ENCODE measurements at places on chromosomes 2 and 18. TPM values are rescaled to one million over a fixed set of nuclear protein-coding genes. Genes with fewer than 3 reads are reported as not detected.

DNA sequence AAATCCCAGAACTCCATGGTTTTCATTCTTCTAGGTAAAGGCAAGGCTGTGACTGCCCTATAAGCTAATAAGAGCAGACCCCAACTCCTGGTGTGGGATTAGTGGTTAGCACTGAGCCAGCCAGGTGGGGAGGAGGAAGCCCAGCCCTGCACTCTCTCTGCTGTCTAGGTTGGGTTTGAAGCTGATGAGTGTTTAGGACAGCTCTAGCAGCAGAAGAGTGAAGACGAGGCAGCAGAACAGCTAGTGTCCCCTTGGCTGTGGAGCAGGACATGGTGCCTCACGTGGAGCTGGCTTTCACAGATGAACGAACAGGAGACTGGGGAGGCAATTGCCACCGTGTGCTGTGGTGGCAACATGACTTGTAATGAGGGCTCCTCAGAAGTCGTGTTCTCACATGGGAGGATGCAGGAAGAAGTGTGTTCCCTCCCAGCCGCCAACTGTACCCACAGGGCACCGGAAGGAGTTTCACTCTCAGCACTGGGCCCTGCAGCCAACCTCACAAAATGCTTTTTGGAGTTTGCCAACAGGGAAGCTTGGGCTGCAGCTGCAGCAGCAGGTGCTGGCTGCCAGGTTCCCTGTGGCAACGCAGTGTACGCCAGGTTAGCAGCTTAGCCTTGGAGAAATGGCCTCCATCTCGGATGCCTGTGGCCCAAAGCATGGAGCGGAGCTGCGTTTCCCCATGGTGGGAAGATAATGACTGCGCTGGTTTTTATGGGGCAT, 328.2 kb downstream of the SETBP1 start:
- DNase-seq: no peak

The AAMP gene
- total RNA-seq: 193 TPM

GRCh38 chr2:101873543-101873942, 118.2 kb upstream of the IL1R2 start:
- no peak for DNase-seq

DNA sequence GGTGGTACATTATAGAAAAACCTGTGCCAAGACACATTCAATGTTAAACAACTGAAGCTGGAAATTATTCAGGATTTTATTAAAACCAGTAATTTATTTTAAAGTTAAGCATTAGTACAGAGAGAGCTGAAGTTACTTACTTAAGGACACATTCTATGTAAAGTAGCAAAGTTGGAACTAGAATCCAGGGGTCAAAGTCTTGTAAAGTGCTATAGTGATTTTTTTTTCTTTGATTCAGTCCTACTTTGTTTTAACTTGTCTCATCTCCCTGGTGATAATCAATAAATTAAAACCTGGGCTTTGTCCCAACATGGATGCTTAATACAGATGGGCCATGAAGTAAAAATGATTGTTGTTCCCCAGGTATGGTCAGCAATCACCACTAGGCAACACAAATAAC, 1271.8 kb upstream of the CHAC2 start:
- DNase-seq: no peak

The ABCG8 gene
- total RNA-seq: not detected

DNA sequence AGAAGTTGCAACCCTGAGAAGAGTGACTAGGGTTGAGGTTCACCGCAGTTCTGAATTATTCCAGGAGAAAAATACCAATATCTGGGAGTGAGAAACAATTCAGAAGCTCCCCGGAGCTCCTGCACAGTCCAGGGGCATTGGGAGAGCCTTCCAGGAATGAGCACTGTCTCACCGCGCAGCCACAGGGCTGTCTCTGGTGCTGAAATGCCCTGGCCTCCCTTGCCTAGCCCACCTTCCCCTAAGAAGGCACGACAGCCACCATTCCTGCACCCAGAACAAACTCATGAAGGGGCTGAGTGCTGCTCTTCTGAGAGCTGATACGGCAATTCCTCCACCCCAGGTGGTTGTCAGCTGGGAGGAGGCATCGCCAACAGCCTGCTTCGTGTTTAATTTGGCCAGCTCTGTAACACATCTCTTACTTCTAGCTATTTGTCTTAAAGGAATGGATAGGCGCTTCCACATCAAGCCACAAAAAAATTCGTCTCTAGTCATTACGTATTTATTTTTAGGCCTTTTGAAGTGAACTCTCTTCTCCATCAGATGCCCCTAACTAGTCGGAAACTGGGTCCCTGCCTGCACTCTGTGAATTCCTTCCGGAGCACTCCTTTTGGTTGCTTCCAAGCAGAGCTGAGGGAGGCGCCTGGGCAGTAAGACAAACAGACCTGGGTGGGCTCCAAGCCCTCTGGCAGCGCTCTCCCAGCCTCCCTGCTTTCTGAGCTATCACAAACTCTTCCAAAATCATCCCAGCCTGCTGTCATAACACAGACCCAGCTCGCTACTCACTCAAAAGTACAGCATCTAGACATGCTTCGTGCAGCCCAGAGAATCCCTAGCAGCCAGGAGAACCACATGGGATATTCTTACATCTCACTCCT, 120.5 kb upstream of the CCDC68 start:
- peak; percentile 60 for DNase-seq

DNA sequence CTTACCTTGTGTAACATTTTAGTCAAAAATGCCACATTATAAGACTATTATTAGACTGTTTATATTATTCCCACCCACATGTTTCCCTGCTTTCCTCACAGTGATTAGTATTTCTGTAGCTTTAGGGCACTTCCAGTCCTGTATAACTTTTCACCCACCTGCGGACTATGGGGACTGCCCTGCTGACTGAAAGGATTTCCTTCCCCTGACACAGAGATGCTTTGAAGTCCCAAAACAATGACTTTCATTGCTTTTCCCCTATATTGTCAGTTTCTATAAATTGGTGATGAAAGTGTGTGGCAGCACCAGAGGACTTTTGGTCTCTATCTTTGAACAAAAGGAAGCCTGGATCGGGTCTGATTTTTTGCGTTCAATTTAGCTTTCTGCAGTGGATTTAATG, 59.0 kb upstream of the OTX1 start:
- no peak for DNase-seq

- DNase-seq: no peak
Measured at GRCh38 chr2:75788154-75788553, 77.4 kb upstream of the GCFC2 start.

GRCh38 chr18:54269893-54270844, 852 bp downstream of the POLI start:
- no peak for DNase-seq

The INPP1 gene
- 15.7 TPM for total RNA-seq

- no peak for DNase-seq
Measured at GRCh38 chr2:173676647-173677046, 288.5 kb downstream of the SP3 start.

The FIGN gene
- total RNA-seq: 6.5 TPM

DNA sequence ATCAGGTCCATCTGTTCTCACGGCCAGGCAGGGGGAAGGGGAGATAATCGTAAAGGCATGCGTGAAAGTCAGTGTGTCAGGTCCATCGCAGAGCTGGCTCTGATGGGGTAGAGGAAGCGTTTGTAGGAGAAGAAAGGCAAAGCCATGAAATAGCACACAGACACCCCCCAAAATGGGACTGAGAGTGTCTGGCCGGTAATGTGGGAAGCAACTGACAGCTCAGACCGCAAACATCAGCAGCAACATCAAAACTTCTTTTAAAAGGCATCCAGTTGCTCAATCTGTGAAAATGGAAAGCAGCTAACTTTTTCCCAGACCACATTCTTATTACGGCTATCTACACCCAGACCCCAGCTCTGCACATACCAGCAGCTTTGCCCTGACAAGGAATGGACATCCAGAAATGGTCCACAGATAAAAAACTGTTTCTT, 232.6 kb downstream of the EN1 start:
- DNase-seq: peak; percentile 26

GRCh38 chr2:9772035-9772998, 71.0 kb upstream of the TAF1B start:
- DNase-seq: no peak

- no peak for DNase-seq
Measured at GRCh38 chr2:45963816-45964215, 312.3 kb downstream of the PRKCE start.

The CDH19 gene
- 1.2 TPM for total RNA-seq

GRCh38 chr18:23912356-23912755, 102.2 kb upstream of the TTC39C start:
- no peak for DNase-seq

The LYPD6B gene
- 3.2 TPM for total RNA-seq

DNA sequence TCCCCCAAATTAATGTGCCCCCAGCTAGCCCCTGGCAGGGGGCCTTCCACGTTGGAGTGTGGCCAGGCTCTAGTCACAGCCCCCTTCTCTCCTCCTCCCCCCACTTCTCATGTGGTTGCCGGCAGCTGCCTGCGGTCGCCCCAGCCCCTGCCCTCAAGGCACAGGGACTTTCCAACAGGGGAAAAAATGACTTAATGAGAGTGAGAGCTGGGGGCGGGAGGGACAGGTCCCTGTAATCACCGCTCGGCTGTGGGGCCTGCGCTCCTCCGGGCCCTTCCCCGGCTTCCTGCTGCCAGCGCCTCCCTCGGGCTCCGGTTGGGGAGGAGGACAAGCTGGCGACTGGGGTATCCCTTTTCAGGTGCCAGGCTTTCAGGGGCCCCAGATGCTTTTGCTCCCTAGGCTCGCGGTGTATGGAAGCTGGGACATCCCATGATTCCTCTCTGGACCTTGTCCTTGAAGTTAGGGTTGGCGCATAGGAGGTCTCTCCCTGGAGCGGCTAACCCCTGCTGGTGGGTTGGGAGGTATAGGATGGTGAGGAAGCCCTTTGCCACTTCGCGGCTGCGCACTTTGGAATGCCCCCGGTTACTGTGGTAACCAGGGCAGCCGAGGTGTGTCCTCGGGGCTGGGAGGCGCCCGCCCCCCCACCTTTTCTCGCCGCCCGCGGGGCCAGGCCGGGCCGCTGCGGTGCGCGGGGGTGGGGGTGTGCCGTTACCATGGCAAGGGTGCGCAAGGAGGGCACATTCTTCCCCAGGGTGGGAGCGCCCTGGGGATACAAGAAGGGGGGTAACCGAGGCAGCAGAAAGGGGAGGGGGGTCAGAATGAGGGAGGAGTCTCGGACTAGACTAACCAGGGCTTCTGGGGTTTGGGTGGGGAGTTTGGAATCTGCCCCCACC, 16.1 kb downstream of the WNT10A start:
- no peak for DNase-seq

The FOXI3 gene
- not detected for total RNA-seq

DNA sequence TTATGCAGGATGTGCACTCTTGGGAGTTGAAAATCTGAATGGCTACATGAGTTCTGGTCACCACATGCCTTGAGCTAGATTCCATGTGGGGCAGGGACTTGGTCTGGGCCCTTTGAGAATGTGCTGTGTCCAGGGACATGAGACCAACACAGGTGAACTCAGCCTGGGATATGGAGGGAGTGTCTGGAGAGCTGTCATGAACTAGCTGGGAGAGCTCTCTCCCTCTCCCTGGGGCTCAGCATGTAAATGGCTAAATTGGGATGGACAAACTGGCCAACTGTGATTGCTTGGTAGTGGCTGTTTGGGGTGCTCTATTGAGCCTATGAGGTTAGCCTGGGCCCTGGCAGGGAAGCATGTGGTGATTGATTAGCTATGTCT, 105.1 kb upstream of the HS6ST1 start:
- DNase-seq: no peak

GRCh38 chr18:35756506-35757117, 175.1 kb downstream of the GALNT1 start:
- DNase-seq: peak; percentile 78

- no peak for DNase-seq
Measured at GRCh38 chr2:217553202-217553601, 449.6 kb downstream of the TNS1 start.

GRCh38 chr18:2049986-2050385, 521.3 kb downstream of the METTL4 start:
- DNase-seq: no peak

The SKOR2 gene
- total RNA-seq: not detected

- no peak for DNase-seq
Measured at GRCh38 chr18:9096007-9096371, 6.5 kb upstream of the NDUFV2 start.

GRCh38 chr2:37856101-37856751, 68.9 kb upstream of the RMDN2 start:
- DNase-seq: no peak

- no peak for DNase-seq
Measured at GRCh38 chr18:79335833-79336360, 59.8 kb upstream of the NFATC1 start.

GRCh38 chr2:5695654-5696403, 3.6 kb downstream of the SOX11 start:
- DNase-seq: peak; percentile 83

DNA sequence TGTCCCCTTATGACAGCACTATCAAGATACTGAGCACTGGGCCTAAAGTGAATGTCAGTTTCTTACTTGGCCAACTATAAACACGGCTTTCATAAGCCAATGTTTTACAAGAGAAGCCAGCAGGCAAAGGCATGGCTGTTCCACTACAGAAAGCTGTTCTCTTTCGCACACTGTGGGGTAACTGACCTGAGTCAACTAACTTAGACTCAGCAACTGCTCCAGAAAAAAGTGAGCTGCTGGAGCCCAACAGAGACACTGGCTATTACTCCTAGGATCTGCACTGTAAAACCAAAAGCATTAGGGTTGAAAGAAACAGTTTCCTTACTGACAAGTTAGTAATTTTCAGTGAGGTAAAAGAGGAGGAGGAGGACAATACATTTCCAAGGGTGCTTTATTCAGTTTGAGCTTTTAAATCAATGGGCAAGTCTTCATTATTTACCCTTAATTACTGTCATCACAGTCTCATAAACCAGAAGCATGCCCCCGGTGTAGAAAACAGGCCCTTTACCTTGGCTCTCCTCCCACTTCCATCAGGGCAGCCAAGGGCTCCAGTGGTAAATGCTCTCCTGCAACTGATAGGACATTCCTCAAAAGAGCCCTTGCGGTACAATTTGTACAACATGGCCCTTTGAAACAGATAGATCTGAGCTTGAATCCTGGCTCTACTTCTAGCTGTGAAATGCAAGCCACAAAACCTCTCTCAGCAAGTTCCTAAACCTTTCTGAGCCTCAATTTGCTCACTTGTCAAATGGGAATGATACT, 275.7 kb downstream of the PDE11A start:
- no peak for DNase-seq

The PRKAG3 gene
- not detected for total RNA-seq

DNA sequence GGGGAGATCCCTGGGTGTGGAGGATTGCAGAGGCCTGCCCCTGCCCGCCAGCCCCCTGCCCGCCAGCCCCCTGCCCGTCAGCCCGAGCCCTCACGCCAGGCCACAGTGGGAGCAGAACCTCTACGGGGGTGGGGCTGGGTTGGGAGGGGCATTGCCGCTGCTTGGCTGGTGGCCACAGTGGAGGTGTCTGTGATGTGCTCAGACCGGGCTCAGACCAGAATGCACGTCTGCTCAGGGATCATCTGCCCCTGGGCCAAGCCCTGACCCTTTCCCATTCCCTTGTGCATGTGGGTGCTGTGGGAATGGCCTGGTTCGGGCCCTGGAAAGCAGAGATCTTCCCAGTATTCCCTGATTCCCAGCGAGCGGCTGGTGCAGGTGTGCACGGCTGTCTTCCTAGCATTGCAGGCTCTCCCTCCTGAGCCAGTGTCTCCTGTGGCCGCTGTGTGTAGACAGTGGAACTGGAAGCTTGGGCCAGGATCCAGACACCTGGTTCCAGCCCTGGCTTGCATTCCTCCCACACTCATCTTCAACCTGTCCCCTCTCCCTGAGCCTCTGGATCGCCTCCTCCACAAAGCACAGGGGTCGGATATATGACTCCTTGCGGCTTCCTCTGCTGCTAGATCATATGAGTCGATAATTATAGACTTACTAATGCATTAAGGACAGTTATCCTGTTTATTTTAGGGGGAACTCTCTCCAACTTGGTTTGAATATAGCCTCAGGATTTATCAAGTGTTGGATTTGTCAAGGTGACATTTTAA, 161.6 kb downstream of the LDLRAD4 start:
- DNase-seq: no peak

All from lung (tissue), 17 donors.